ENCODE measurements at places on chromosomes 2 and 18.

GRCh38 chr18:32714571-32715148 is 58.2 kb downstream of the KLHL14 start:
- peak; percentile 48 for DNase-seq

- DNase-seq, result no peak
Observed at GRCh38 chr2:205188239-205189138, 493.8 kb upstream of the NRP2 start.

DNA sequence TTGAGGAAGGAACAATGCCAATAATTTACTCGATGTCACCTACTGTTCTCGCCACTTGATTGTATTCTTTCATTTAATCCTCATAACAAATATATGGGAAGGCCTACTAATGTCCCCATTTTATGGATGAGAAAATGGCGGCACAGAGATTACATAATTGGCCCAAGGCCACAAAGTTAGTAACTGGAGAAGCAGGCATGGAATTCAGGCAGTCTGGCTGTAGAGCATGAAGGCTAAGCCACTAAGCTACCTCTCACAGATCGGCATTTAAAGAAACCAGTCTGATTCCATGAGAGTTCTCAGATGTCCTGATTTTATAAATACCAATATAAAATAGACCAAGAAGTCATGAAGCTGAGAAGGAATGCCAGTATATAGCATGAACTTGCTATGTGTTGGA is 121.8 kb upstream of the EPAS1 start:
- no peak for DNase-seq

DNA sequence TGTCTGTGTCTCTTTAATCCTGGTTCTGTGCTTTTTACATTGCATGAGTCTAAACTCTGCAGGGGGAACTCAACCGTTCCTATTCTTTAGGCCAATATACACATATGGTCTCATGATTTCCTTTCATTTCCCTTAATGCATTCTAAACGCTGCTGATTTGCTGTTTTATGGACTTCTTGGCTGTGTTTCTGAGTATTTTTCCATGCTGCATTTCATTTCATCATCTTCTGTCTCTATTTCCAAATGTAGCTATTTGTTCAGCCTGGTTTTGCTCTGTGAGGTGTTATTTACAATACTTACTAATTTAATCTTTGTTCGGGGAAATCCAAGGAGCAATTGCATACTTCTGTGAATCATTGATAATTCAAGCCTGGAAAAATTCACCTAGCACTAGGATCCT is 897.2 kb downstream of the TSN start:
- no peak for DNase-seq

- peak; percentile 90 for DNase-seq
Observed at GRCh38 chr2:38665854-38666555, at the start of gene GALM. Gene GALM (plus strand): TSS chr2:38666114. CDS start chr2:38666162, 48 bp downstream.

DNA sequence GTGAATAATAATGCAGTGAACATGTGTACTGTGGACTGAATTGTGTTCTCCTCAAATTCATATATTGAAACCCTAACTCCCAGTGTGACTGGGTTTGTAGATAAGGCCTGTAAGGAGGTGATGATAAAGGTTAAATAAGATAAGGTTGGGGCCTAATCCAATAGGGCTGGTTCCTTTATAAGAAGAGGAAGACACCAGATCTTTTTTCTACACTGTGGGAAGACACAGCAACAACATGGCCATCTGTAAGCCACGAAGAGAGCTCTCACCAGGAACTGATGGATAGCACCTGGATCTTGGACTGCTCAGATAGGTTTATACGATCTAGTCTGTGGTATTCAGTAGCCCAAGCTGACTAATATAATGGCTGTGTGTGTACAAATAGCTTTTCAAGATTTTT is 66.8 kb downstream of the BMPR2 start:
- no peak for DNase-seq
